ENCODE measurements at places on chromosomes 16 and 17. TPM values are rescaled to one million over a fixed set of nuclear protein-coding genes. Genes with fewer than 3 reads are reported as not detected.

DDX28 gene
- total RNA-seq, result 13.9 TPM

GRCh38 chr16:64659866-64660265 lies 462.0 kb downstream of the CDH11 start:
- no peak for DNase-seq
- H3K36me3 ChIP-seq, result no peaks in the 10 kb centered on the region
- no peaks in the 10 kb centered on the region for H3K27me3 ChIP-seq
- H3K4me1 ChIP-seq, result no peaks in the 10 kb centered on the region
- H3K27ac ChIP-seq, result no peak overlapping the region

DNA sequence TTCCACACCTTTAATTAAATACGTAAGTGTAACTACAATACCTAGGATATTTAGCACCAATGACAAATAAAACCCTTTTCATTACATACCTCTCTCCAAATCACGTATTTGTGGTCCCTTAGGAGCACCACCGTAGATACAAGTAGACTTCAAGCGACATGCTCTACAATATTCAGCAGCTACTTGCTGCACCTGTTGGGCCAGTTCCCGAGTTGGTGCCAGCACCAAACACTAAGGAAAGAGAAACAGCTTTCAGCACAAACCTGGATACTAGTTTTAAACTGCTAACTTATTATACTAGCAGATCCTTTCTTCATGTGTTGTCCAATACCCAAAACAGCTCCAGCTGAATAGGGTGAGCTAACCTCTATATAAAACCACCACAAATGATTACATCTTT lies 2.7 kb downstream of the DDX5 start:
- peaks cover 69% of the 10 kb centered on the region for H3K4me1 ChIP-seq
- peaks cover 75% of the 10 kb centered on the region for H3K36me3 ChIP-seq
- DNase-seq, result no peak
- peak overlapping the region; percentile 62 for H3K27ac ChIP-seq
- no peaks in the 10 kb centered on the region for H3K27me3 ChIP-seq

NEUROD2 gene
- not detected for total RNA-seq

ZFP3 gene
- 3.3 TPM for total RNA-seq

GRCh38 chr17:79023886-79024771 lies at the start of gene C1QTNF1:
Gene C1QTNF1 (plus strand): TSS chr17:79024169. CDS start chr17:79043969, 19,800 bp downstream.
- no peaks in the 10 kb centered on the region for H3K36me3 ChIP-seq
- peak within 1 kb of the TSS; percentile 41 for H3K27ac ChIP-seq
- H3K4me3 ChIP-seq, result peak within 1 kb of the TSS; percentile 56
- peaks cover 12% of the 10 kb centered on the region for H3K4me1 ChIP-seq
- peak; percentile 38 for DNase-seq

LGALS9B gene
- total RNA-seq, result 0.45 TPM

GRCh38 chr17:16977932-16978331 lies 6.0 kb upstream of the TNFRSF13B start:
- H3K4me3 ChIP-seq, result no peak overlapping the region
- no peaks in the 10 kb centered on the region for H3K36me3 ChIP-seq
- H3K4me1 ChIP-seq, result peaks cover 15% of the 10 kb centered on the region

DNA sequence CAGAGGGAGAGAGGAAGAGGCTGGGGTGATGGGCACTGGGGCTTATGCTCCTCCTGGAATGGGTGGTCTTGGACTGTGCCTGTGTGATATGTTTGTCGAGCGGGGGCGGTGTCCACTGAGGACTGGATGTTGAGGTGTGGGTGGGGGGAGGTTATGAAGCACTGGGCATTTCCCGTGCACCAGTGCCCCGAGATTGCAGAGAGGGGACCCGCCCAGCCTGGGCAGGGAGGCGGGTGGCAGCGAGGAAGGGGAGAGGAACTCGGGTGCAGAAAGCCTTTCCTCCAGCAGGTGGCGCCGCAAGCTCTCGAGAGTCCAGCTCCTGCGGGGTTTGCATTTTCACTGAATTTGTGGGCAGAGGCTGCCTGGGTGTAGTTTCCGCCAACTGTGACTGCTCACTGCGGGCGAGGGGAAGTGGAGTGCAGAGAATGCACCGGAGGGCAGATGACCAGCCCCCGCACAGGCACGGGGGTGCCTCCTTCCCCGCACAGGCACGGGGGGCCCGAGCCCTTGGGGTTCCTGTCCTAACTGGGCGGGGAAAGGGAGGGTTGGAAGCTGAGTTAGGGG lies 190.6 kb downstream of the SEC14L1 start:
- peaks cover 2% of the 10 kb centered on the region for H3K27me3 ChIP-seq
- H3K4me1 ChIP-seq, result peaks cover 58% of the 10 kb centered on the region
- peak overlapping the region; percentile 88 for H3K27ac ChIP-seq
- DNase-seq, result peak; percentile 97

- no peaks in the 10 kb centered on the region for H3K4me1 ChIP-seq
- no peaks in the 10 kb centered on the region for H3K36me3 ChIP-seq
- DNase-seq, result no peak
- H3K4me3 ChIP-seq, result no peak overlapping the region
These were observed 4.9 kb downstream of the CAPNS2 start for GRCh38 chr16:55571191-55571897.

- no peaks in the 10 kb centered on the region for H3K36me3 ChIP-seq
- H3K4me3 ChIP-seq, result no peak overlapping the region
- no peak for DNase-seq
- no peaks in the 10 kb centered on the region for H3K4me1 ChIP-seq
These were observed 179.7 kb downstream of the RBFOX3 start for GRCh38 chr17:79431175-79431574.

DNA sequence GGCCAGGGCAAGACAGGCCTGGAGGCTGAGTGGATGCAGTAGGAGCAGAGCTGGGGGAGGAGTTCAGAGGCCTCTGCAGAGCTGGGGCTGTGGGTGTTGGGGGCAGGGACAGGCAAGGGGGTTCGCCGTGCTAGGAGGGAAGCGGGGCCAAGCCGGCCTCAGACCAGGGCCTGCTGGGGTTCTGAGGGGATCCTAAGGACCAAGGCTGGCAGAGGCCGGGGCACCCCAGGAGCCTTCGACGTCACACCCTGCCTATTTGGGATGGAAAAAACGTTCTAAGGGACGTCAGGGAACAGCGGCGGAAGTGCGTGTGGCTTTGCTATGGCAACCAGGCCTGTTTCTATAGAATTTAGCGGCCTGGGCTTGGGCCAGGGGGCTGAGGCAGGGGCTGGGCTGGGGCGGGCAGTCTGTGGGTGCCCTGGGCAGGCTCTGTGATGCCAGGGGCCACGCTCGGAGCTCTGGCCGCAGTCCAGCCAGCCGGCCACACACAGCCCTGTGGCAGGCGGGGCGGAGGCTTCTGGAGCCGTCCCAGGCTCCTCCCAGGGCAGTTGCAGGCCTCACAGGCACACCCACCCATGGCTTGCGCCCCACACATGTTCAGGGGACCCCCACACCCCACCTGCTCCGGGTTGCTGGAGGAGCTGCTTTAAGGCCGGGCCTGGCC lies 3.7 kb downstream of the TRAF7 start:
- peaks cover 22% of the 10 kb centered on the region for H3K4me1 ChIP-seq
- peaks cover 13% of the 10 kb centered on the region for H3K36me3 ChIP-seq

DNA sequence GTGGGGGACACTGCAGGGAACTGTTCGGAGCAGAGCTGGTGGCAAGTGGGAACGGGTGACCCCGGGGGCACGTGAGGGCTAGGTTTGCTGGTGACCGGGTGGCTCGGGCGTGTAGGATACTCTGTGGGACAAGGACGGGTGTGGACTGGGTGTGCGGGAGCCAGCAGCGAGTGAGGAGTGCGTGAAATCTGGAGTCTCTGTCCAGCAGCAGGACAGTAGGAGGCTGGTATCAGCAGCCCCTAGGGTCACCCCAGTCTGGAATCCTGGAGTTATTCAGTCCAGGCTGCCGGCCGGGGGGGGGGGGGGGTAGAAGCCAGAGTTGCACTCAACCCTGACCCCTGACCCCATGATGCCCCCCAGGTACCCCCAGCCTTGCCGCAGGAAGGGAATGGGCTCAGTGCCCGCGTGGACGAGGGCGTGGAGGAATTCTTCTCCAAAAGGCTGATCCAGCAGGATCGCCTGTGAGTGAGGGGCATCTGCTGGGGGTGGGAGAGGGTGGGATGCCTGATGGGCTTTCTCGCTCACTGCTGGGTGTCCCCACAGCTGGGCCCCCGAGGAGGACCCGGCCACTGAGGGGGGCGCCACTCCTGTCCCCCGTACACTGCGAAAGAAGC lies 6.2 kb downstream of the ACD start:
- no peak for DNase-seq
- H3K4me1 ChIP-seq, result peaks cover 16% of the 10 kb centered on the region
- no peaks in the 10 kb centered on the region for H3K27me3 ChIP-seq
- H3K27ac ChIP-seq, result no peak overlapping the region

MPP2 gene
- 1.2 TPM for total RNA-seq

Measured in activated CD8-positive, alpha-beta T cell treated with anti-CD3 and anti-CD28 coated beads, Interleukin-2, amount 10 ng/mL, durations not matched to agents 7 days and 5 days (primary cell).